ENCODE measurements at places on chromosomes 7 and 10.
A peak's percentile ranks its signal among the peaks of the same experiment; 100 is the strongest.

DNA sequence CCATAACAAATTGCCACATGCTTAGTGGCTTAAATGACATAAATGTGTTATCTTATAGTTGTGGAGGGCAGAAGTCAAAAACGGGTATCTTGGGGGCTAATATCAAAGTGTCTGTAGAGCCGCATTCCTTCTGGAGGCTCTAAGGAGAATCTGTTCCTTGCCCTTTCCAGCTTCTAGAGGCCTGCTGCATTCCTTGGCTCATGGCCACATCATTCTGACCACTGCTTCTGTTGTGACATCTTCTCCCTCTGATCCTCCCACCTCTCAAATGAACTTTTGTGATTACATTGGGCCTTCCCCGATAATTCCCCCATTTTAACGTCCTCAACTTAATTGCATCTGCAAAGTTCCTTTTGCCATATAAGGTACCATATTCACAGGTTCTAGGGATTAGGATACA, 76.1 kb downstream of the CYP26A1 start:
- peaks cover 21% of the 10 kb centered on the region for H3K27me3 ChIP-seq
- peaks cover 16% of the 10 kb centered on the region for H3K4me1 ChIP-seq
- DNase-seq: no peak
- no peak overlapping the region for H3K27ac ChIP-seq
- no peaks in the 10 kb centered on the region for H3K36me3 ChIP-seq
- no peak overlapping the region for H3K4me3 ChIP-seq

DNA sequence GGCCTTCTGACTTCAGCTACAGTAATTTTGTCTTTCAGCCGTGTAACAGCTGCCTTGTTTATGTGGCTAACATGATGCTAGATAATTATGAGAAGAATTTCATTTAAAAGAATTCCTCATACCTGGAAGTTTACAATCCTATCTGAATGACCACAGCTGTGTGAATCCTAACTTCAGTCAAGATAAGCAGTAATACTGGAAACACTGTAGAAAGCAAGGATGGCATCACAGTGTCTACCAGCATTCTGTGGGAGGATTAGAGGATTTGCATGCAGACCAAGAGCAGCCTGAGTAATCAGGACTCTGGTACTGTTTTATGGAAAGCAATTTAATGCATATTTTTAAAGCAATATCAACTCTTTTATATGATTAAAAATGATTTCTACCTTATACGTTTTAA, 282.4 kb downstream of the EXOC4 start:
- H3K36me3 ChIP-seq: no peaks in the 10 kb centered on the region
- H3K27me3 ChIP-seq: no peaks in the 10 kb centered on the region
- no peaks in the 10 kb centered on the region for H3K4me1 ChIP-seq
- no peak for DNase-seq
- no peak overlapping the region for H3K27ac ChIP-seq

GRCh38 chr10:18687195-18687594, 28.0 kb downstream of the ARL5B start:
- H3K4me1 ChIP-seq: peaks cover 15% of the 10 kb centered on the region
- peaks cover 7% of the 10 kb centered on the region for H3K27me3 ChIP-seq
- H3K27ac ChIP-seq: no peak overlapping the region
- no peak for DNase-seq

DNA sequence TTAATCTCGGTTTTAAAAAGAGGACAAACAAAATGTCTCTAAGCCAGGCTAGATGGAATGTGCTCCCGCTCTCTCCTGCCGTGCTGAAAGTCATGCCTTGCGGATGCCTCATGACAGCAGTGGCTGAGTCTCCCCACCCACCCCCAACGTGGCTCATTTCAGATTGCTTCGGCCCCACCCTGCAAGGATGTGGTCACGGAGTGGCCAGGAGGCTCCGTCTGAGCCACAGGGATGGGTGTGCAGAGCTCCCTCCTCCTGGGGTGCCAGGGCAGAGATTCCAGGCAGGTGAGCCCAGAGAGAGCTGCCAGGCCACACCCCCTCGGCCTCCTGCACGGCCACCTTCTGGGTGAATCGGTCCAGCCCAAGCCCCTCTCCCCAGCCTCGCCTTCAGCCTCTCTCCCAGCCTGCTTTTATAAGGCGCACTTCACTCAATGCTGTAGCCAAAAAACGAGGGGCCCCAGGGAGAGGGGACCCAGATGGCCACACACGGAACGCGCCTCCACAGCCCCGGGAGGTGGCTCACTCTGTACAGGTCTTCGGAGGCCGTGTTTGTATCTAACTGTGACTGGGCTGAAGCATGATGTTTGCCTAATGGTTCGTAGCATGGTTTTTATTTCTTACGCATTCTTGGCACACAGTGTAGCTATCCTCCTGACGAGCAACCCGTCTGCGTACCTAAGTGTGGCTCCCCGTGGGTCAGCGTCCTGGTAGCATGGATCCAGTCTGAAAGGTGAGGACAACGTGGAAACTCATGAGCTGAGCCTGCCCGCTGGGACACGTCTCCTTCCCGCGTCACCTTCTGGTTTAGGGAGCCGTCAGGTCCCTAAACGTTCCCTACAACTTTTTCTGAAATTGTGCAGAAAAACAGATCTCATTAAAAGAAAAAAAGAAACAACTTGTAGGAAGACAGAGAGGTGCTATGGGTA, 413.8 kb upstream of the FOXK1 start:
- no peaks in the 10 kb centered on the region for H3K4me1 ChIP-seq
- peaks cover 13% of the 10 kb centered on the region for H3K27me3 ChIP-seq

DNA sequence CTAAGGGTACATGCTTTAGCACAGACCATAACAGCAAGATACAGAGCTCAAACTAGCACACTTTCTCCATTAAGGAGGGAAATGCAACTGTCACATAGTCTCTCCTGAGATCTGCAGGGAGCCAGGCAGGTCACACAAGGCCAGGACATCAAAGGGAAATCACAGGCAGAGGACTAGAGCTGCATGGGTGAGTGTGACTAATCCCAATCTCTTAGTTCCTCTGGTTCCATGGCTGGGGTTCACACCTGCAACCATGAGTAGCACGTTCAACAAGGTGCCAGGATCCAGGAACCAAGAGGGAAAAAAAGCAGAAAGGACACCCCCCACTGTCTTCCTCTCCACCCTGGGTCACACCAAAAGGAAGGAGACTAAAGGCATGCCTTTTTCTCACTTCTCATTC, 296.5 kb upstream of the STEAP1 start:
- no peaks in the 10 kb centered on the region for H3K27me3 ChIP-seq
- no peaks in the 10 kb centered on the region for H3K36me3 ChIP-seq
- no peak for DNase-seq
- H3K4me3 ChIP-seq: no peak overlapping the region
- H3K4me1 ChIP-seq: no peaks in the 10 kb centered on the region

GRCh38 chr10:71307469-71308085, 11.5 kb upstream of the SLC29A3 start:
- no peak overlapping the region for H3K4me3 ChIP-seq
- no peaks in the 10 kb centered on the region for H3K4me1 ChIP-seq
- DNase-seq: no peak
- no peak overlapping the region for H3K27ac ChIP-seq
- no peaks in the 10 kb centered on the region for H3K36me3 ChIP-seq
- peaks cover 22% of the 10 kb centered on the region for H3K27me3 ChIP-seq

- no peak overlapping the region for H3K27ac ChIP-seq
- no peak for DNase-seq
- H3K4me3 ChIP-seq: no peak overlapping the region
- H3K36me3 ChIP-seq: no peaks in the 10 kb centered on the region
- H3K27me3 ChIP-seq: no peaks in the 10 kb centered on the region
- no peaks in the 10 kb centered on the region for H3K4me1 ChIP-seq
Observed at GRCh38 chr7:68183176-68183575, 1186.5 kb downstream of the TYW1 start.

- no peak overlapping the region for H3K27ac ChIP-seq
- H3K27me3 ChIP-seq: no peaks in the 10 kb centered on the region
- H3K36me3 ChIP-seq: no peaks in the 10 kb centered on the region
Observed at GRCh38 chr7:120521761-120522737, 249.1 kb downstream of the KCND2 start.

DNA sequence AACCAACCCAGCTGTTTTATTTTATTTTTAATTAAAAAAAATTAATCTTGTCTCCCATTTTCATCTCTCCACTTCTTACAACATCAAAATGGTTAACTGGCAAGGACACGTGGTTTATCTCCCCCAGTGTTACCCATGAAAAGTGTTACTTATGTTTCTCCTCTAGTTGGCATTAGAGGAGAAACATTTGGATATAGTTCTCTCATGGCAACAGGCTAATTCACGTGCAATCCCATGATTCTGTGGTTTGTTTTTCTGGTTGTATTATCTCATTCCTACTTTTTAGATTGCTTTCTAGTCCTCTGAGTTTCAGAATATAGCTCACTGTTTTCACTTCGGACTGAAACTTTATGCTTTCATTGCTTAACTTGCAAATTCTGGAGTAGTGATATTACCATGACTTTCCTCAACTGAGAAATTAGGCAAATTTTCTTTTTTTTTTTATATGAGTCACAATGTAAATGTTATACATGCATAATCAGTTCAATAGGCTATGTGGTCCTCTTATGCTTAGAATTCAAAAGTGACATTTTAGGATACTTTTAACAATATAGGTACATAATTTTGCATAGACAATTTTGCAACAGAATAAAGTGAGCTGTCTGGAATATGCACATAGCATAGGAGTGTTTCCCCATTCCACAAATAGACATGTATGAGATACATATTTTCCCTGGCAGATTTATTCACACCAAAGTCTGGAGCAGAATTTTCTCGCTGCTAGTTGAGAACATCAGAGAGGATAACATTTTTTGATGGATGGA, 43.0 kb downstream of the LHFPL3 start:
- H3K27ac ChIP-seq: no peak overlapping the region
- H3K4me3 ChIP-seq: no peak overlapping the region
- no peaks in the 10 kb centered on the region for H3K4me1 ChIP-seq
- H3K36me3 ChIP-seq: no peaks in the 10 kb centered on the region
- no peak for DNase-seq

- no peak overlapping the region for H3K27ac ChIP-seq
- no peaks in the 10 kb centered on the region for H3K36me3 ChIP-seq
- H3K27me3 ChIP-seq: peaks cover 6% of the 10 kb centered on the region
- no peak for DNase-seq
- H3K4me3 ChIP-seq: no peak overlapping the region
- H3K4me1 ChIP-seq: no peaks in the 10 kb centered on the region
Observed at GRCh38 chr10:62492012-62492869, 118.1 kb downstream of the ZNF365 start.

- H3K36me3 ChIP-seq: peaks cover 29% of the 10 kb centered on the region
- DNase-seq: no peak
- H3K4me1 ChIP-seq: peaks cover 71% of the 10 kb centered on the region
- no peaks in the 10 kb centered on the region for H3K27me3 ChIP-seq
- H3K4me3 ChIP-seq: no peak overlapping the region
Observed at GRCh38 chr7:100160067-100160466, 1.5 kb upstream of the TRAPPC14 start.

DNA sequence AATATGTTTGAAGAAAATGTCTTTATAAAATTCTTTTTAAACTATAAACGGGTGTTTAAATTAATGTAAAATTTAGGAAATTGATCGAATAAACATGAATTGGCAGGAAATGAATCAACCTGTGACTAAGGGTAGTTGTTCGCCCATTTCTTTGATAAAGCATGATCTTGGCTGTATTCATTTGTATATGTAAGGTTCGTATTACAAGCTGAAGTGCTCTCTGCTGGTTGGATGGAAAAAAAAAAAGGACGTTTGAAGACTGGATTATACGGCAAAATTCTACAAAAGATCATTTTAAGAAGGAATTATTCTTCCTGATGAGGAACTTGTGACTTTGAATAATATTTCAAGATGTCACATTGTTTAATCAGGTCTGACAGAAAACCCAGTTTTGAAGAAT, 185.4 kb upstream of the ANK3 start:
- no peak for DNase-seq
- peaks cover 29% of the 10 kb centered on the region for H3K4me1 ChIP-seq
- H3K36me3 ChIP-seq: peaks cover 8% of the 10 kb centered on the region

GRCh38 chr10:78044179-78044578, 10.5 kb downstream of the RPS24 start:
- H3K36me3 ChIP-seq: peaks cover 29% of the 10 kb centered on the region
- H3K4me1 ChIP-seq: peaks cover 36% of the 10 kb centered on the region
- no peak overlapping the region for H3K27ac ChIP-seq
- no peak overlapping the region for H3K4me3 ChIP-seq

- peaks cover 12% of the 10 kb centered on the region for H3K27me3 ChIP-seq
- H3K27ac ChIP-seq: no peak overlapping the region
- H3K4me3 ChIP-seq: no peak overlapping the region
- no peaks in the 10 kb centered on the region for H3K36me3 ChIP-seq
- H3K4me1 ChIP-seq: no peaks in the 10 kb centered on the region
- peak; percentile 54 for DNase-seq
Observed at GRCh38 chr10:23158370-23158769, 33.7 kb upstream of the PTF1A start.

DNA sequence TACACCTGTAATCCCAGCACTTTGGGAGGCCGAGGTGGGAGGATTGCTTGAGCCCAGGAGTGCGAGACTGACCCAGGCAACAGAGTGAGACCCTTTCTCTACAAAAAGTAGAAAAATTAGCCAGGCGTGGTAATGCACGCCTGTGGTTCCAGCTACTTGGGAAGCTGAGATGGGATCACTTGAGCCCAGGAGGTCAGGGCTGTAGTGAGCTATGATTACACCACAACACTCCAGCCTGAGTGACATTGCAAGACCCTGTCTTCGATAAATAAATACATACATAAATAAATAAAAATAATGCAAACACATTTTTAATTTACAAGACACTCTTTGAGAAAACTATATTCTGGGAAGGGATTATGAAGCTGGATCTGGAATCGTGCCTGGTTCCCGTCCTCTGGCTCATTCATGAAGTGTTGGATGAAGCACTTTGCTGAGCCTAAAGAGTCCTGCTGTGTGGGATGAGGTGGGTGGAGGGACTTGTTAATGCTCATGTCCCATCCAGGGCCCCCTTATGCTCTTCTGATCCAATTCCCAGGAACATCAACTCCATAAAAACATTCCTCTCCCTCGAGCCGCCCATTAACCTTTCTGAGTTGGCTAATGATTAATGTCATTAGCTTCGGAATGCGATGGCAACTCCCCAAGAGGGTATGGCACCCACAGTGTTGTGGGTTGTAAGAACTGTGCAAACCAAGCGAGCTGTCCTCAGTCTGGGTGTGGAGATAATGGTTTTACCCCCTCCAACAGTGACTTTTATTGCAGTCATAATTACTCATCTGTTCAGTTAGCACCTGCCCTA, 236.3 kb downstream of the BAMBI start:
- DNase-seq: no peak
- H3K4me3 ChIP-seq: no peak overlapping the region
- no peaks in the 10 kb centered on the region for H3K4me1 ChIP-seq
- H3K36me3 ChIP-seq: no peaks in the 10 kb centered on the region
- H3K27me3 ChIP-seq: no peaks in the 10 kb centered on the region
- no peak overlapping the region for H3K27ac ChIP-seq
